ENCODE measurements at places on chromosomes 16 and 17.

- DNase-seq, result no peak
Measured at GRCh38 chr16:27452569-27453493, 50.9 kb downstream of the IL21R start.

DNA sequence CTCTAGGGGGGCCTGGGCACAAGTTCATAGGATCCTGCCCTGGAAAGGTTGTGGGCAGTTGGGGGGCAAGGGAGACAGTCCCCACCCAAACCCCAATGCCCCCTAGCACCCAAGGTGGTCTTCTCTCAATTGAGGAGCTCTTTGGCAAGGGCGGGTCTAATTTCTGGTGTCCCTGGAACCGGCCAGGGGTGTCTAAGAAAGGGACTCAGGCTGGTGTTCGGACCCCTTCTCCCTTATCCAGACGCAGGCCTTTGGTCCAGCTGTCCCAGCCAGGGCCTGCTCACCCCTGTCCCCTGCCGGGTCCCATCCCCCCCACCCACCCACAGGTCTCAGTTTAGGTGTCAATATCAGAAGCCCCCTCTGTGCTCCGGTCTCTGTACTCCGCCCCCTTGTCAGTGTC is 860 bp upstream of the ARHGDIG start:
- no peak for DNase-seq

- DNase-seq, result no peak
Measured at GRCh38 chr17:82922646-82923045, 82.8 kb upstream of the ZNF750 start.

GRCh38 chr16:73047221-73047535 is 750 bp downstream of the ZFHX3 start:
- no peak for DNase-seq

- no peak for DNase-seq
Measured at GRCh38 chr16:65618931-65619330, 497.1 kb upstream of the CDH11 start.

DNA sequence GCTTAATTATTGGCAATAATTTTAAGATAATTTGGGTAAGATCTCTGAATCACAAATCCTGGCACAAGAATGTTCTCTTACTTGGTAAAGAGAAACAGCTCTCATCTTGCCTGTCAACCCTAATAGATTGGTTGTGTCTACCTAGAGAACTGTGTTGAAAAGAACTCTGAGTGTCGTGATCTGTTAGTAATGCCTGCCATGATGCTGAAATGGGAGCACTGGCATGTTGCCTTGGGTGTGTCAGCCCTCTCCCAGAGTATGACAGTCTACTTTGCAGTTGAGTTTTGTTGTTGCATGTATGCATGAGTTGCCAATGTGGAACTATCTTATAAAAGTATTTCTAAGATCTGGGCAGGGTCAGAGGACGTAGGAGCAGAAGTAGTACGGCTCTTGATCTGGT is 221.4 kb downstream of the MAF start:
- no peak for DNase-seq

- DNase-seq, result no peak
Measured at GRCh38 chr17:73196500-73196899, 3.6 kb downstream of the COG1 start.

Data from KG1 (cell line).